ENCODE measurements at places on chromosomes 6 and 20.

DNA sequence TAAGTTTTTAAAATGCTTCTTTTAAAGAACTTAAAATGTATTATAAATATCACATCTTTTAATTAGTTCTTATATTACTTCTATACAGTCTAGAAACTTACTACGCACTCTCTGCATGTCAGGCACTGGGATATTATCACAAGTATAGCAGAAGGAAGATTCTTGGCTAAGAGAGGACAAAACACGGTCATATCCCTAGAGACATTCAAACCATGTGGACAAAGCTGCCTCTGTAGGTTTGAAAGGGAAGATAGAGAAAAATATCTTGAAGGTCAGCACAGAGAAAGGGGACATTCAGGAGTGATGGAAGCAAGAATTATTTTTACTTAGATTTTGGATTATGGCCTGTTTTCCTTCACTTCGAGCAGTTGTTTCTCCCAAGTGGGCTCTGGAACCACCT is 64.1 kb downstream of the LRRC1 start:
- DNase-seq, result no peak

DNA sequence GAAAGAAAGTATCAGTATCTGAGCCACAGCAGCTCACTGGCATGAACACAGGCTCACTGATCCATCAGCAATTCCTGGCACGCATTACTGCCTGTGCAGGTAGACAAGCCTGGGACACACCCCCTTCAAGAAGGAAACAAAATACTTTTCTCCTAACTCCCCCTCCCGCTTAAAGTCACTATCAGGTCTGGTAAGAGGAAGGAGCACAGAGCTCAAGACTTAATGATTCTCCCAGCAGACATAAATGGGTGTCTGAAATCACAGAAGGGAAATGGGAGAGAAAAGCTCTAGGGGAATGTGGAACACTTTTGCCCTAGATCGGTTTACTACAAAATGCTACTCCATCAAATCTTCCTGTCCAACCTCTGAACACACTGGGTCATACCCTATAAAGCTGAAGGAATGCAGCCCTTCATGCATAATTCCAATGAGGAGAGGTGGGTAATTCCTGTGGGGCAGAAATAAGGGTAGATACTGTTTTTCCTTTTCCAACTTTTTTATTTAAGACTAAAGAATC is at the start of gene ADGRF1:
TSS of gene ADGRF1 (minus strand) at position 58 of the 517 bp plus-strand sequence. CDS start 13,271 bp downstream, outside the sequence.
- DNase-seq, result no peak

GRCh38 chr6:110270165-110270564 is 88.0 kb downstream of the METTL24 start:
- no peak for DNase-seq

- no peak for DNase-seq
These were observed 318.0 kb downstream of the THBS2 start for GRCh38 chr6:168935628-168936010.

DNA sequence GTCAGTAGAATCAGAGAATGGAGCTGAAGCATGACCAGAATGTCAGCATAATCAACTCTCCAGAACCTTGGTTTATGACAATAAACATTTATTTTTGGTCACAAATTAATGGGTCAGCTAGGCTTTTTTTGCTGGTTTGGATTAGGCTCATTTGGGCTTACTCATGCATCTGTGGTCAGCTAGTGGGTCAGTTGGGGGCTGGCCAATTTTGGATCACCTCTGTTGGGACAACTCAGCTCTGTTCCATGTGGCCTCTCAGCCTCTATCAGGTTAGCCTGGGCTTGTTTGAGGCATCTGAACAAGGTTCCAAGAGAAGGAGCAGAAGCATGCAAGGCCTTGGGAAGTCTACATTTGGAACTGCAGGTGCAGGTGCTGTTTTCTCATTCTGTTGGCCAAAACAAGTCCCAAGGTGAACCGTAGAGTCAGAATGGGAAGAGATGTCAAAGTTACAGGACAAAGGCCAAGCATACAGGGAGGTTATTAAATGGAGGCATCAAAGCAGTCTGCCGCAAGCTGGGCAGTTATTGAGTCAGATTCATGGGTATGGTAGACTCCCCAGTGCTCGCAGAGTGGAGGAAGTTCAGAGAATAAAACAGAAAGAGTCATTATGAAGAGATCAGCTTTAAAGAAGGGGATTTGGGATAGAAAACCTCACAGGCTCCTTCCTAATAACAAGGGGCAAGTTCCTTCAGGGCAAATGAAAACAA is 173.0 kb downstream of the PLCB4 start:
- DNase-seq, result no peak

- DNase-seq, result no peak
These were observed 26.6 kb upstream of the SUMO4 start for GRCh38 chr6:149373511-149373910.

- no peak for DNase-seq
These were observed 33.2 kb downstream of the ADA start for GRCh38 chr20:44618318-44618731.

GRCh38 chr20:15179381-15179780 is 842.0 kb upstream of the FLRT3 start:
- DNase-seq, result no peak

GRCh38 chr6:14910692-14911547 is 334.9 kb upstream of the JARID2 start:
- DNase-seq, result no peak

GRCh38 chr6:112620812-112621569 is 273.9 kb downstream of the RFPL4B start:
- no peak for DNase-seq

DNA sequence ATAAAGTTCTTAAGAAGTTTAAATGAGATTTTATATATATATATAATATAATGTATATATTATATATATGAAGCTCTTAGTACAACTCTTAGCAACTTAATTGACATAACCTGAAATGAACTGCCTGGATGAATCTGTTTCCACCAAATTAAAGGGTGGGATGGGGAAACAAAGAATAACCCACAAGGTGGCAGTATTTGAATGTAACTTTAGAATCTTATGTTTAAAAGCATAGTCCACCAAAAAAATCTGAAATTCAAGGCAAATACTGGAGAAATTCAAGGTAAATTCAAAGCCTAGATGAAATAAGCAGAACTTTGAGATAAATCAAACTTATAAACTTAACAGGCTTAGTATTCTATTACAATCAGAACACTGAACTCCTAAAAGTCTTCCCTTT is 4.4 kb upstream of the IBTK start:
- DNase-seq, result peak; percentile 14

GRCh38 chr6:17392978-17393891 is at the start of gene CAP2:
Gene CAP2, plus strand, starts transcription at chr6:17393595. Its CDS starts 27,961 bp downstream, at chr6:17421556.
- peak; percentile 74 for DNase-seq

DNA sequence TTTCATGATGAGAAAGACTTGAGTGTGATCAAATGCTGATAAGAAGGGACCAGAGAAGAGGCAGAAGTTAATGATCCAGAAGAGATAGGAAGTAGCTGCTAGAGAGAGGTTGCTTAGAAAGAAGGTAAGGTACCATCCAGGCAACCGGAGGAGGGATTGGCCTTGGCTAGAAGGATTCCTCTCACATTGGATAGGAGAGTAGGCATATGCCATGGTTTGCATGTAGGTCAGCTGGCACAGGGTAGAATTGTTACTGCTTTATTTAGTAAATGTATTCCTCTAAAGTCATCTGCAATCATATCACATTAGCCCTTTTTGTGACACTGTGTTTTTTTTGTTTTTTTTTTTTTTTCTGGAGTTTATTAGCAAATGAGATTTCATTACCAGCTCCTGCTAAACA is 580.9 kb upstream of the FLRT3 start:
- DNase-seq, result no peak

DNA sequence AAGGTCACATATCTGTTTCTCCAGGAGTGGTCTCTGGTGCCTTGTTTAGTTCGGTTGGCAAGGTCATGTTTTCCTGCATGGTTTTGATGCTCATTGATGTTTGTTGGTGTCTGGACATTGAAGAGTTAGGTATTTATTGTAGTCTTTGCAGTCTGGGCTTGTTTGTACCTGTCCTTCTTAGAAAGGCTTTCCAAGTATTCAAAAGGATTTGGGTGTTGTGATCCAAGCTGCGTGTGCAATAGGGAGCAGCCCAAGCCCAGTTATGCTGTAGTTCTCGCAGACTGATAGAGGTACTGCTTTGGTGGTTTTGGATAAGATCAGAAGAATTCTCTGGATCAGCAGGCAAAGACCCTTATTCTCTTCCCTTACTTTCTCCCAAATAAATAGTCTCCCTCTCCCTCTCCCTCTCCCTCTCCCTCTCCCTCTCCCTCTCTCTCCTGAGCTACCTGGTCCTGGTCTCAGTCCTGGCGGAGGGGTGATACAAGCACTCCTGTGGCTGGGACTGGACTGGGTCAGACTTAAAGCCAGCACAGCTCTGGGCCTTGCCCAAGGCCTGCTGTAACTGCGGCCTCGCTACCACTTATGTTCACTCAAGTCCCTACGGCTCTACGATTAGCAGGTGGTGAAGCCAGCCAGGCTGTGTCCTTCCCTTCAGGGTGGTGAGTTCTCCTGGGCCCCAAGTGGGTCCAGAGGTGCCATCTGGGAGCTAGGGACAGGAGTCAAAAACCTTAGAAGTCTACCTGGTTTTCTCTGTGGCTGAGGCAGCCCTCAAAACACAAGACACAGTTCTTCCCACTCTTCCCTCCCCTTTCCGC is 27.3 kb upstream of the GRM4 start:
- DNase-seq, result no peak

GRCh38 chr6:145276756-145277155 is 458.6 kb downstream of the EPM2A start:
- DNase-seq, result no peak

GRCh38 chr6:135121434-135121833 is 59.7 kb upstream of the MYB start:
- DNase-seq, result no peak

- no peak for DNase-seq
These were observed 135.7 kb downstream of the KIF13A start for GRCh38 chr6:17851720-17852161.

DNA sequence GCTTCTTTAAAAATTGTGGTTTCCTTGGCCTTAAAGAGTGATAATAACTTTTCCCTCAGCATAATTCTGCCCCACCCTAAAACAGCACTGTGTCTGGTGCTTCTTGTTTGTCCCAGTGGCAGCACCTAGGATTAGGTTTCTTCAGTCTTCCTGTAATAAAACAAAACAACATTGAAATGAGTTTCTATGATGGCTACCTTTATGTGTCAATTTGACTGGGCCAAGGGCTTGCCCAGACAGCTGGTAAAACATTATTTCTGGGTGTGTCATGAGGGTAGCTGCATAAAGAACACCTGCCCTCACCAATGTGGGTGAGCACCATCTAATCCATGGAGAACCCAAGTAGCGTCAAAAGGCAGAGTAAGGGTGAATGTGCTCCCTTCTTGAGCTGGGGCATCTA is 117.8 kb downstream of the QRSL1 start:
- no peak for DNase-seq

DNA sequence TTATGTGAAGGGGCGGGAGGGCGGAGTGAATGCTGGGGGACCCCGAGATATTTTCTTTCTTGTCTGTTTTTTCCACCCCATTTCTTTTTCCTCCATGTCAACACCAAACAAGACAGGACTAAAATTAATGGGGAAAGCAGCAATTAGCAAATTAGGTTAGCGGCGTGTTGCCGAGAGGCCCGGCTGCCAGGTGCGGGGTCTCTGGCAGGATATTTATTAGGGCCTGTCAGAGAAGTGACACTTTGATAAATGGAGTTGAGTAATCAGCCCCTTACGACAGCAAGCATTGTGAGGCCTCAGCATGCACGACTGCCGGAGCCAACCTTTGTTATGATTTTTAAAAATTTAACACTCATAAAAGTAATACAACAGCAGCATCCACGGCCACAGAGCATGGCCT is 193.8 kb downstream of the DHX35 start:
- DNase-seq, result no peak

DNA sequence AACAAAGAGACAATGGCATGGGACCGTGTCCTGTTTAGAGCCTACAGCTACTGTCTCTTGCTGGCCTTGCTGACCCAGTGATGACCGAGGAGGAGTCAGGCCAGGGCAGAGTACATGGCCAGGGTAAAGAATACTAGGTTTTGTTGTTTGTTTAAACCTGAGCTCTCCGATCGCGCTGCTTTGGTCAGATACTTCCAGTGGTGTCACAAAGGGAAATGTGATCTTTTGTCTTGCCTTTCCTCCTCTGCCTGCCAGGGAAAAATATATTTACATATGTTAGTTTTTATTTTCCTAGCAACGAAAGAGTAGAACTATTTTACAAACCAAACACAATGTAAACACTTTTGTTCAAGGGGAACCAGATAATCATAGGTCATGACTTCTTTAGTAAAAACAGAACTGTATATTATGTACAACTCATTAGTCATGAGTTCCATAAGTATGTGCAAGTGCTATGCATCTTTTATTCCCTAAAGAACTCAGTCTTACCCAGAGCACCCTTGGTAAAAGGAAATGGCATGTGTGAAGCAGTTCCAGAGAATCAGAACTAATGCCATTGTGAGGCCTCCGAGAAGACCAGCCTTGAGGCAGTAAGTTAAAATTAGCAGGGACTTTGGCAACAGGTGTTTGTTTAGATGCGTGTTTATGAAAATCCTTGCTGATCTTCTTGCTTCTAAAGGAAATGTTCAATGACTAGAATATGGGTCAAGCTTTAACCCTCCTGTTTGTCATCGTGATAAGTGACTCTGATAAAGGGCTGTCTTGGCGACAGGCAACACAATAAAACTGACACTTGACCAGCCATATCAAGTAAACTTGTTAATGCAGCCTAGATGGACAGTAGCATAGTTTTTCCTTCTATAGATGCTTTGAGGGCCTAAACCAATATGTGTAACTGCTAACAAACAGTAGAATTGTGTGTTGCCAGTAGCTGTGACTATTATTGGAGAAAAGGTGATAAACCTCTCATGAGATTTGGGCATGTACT is 204.6 kb downstream of the NKAIN2 start:
- DNase-seq, result no peak

- no peak for DNase-seq
These were observed 64.4 kb downstream of the HACE1 start for GRCh38 chr6:104795363-104795762.

DNA sequence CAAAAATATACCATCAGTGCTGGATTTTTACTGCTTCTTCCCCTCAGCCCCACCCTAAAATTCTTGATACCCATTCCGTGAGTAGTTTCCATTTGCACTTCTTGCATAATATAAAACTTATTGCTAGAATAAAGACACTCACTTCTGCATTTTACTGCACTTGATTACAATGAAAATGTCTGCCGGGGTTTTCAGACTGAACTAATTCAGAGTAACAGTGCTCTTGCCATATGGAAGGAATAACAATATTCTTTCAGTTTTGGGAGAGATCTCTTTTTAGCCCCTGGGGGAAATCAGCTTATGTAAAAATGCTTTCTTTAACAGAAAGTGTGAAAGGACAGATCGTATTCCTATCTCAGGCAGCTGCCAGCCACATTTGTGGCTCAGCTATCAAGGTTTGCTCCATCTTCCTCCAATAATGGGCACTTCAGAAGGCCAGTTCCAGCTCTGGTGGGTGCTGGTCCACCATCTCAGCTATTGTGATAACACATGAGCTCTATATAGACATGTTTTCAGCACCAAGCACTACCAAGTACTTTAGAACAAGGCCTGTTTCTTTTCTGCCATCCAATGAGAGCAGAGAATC is 8.9 kb downstream of the SMLR1 start:
- DNase-seq, result no peak

GRCh38 chr6:89299466-89299850 is 15.6 kb downstream of the GABRR2 start:
- DNase-seq, result peak; percentile 36

- no peak for DNase-seq
These were observed 24.9 kb upstream of the HDGFL1 start for GRCh38 chr6:22544476-22544875.
